ENCODE measurements at places on chromosomes 1 and 21. TPM values are rescaled to one million over a fixed set of nuclear protein-coding genes. Genes with fewer than 3 reads are reported as not detected.

DNA sequence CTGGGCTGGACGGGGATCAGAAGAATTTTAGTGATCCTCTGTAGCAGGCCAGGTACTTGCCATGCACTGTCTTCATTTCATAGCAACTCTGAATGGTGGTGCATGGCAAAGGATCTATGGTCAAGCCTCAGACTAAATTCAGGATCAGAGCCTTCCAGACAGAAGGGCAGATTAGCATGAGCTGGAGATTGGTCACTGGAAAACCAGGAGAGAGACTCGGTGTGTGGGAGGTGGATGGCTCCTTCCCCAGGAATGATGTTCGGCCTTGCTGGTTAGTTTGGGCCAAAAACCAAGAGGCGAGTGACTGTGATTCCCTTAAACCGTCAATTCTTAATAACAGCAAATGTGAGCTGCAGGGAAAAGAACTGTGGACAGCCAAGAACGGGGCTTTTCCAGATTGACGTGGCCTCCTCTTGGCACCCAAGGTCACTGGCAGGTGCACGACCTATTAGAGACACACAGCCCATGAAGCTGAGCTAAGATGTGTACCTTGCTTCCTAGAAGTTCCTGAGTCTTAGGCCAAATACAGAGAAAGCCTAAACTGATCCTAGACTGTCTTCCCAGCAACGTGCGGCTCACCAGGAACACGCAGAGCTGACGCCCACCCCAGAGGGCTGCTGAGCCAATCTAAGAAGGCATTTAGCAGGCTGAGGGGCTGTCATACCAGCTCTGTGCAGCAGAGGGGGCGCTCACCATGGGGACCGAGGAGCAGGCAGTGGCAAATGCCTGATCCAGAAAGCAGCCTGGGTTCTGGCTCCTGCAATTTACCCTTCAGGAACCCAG lies 18.5 kb downstream of the ALDH4A1 start:
- DNase-seq: peak; percentile 61

DNA sequence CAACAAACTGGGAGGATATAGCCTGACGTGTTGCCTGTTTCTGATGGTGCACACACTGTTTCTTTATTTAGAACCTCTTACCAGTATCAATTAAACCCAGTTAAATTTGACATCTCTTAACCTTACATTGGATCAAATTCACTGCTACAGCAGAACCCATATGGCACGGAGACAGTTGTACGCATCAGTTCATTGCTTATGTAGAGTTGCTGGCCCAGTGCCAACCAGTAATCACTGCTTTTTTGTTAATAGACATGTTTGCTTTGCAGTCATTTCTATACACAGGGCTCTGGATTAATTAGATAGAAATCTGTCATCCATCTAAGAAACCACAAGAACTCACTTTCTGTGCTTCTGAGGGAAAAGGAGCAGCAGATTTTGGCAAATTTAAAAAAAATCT lies 154.0 kb downstream of the RWDD3 start:
- DNase-seq: no peak

DNA sequence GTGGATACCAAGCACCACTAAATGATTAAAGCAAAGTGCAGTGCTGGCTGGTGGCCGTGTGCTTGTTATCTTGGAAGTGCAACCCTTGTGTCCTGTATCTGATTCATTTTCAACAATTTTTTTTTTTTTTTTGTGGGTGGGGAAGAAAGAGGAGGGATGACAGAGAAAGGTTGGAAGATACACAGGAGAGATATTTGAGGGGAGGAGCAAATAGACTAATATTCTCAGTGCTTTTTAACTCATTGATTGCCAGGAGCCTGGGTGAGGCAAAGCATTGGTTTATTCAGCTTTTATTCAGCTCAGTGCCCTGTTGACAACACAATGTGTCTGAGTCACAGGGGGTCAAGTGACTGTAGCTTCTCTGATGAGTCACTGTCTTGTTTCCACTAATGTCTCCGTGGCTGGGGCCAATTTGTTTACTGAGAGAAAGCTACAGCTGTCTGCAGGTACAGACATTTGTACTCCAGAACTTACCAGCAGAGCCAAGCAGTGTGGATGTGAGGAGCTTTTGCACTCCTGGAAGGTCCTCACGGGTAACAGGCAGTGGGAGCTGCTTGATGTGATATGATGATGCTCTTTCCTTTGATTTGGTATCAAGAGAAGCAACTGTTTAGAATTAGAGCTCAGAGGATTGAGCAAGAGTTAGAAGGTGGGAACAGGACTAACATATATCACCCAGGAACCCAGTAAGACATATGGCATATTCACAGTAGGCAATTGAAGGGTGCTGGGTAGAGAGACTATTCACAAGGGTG lies 23.6 kb upstream of the DNM3 start:
- peak; percentile 70 for DNase-seq

DNA sequence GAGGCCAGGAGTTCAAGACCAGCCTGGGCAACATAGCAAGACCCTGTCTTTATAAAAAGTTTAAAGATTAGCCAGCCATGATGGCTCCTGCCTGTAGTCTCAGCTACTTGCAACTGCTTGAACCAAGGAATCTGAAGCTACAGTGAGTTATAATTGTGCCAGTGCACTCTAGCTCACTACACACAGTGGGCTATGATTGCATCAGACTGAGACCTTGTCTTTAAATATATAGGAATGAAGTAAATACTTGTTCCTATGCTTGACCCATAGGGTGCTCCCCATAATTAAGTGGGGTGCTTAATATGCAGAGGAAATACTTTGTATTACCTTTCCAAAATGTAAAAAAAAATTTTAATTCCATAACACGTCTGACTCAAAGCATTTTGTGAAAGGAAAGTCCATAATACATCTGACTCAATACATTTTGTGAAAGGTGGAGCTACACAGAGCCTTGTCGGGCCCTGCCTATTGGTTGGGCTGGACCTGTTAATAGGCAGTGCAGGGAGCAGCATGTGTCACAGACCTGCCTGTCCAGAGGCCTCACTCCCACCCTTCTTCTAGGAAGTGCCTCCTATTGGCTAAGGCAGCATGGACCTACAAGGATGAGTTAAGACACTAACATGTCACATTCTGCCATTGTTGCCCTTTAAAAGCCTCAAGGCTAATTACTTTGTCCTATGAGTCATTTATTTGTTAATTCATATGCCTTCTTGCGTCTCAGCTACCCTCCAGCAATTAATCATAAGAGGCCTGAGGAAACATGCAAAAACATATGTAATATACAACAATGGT lies 33.6 kb downstream of the CD58 start:
- peak; percentile 50 for DNase-seq

DNA sequence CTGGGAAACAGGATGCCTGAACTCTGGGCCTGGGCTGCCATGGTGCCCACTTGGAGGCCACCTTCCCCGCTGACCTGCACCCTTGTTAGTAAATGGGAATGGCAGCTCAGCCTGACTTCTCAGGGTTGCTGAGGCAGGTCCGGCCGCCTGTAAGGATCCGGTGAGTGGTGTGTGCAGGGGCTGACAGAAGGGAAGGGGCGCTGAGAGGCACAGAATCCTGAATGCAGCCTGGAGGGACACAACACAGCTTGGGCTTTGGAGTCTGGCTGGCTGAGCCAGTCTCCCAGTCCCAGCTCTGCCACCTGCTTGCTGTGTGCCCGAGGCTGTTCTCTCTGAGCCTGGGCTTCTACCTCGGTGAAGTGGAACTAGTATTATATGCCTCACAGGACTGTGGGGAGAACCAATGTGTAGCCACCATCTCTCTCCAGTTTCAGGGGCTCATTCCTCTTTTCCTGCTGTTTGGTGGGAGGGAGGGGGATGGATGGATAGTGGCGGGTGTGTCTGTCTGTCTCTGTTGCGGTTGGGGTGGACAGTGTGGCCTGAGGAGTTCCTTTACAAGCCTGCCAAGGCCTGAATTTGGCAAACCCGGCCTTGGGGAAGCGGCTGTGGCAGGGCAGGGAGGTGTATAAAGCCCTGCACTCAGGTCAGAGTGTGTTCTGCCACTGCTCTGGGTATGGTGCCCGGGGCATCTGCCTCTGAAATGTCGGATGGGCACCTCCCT lies 18.0 kb downstream of the ADORA1 start:
- DNase-seq: no peak

GRCh38 chr1:178407655-178408054 lies 89.1 kb downstream of the CLEC20A start:
- DNase-seq: no peak

- DNase-seq: peak; percentile 20
Observed at GRCh38 chr1:42479621-42480020, 16.5 kb downstream of the CCDC30 start.

GRCh38 chr1:59595774-59596173 lies 219.0 kb upstream of the HOOK1 start:
- DNase-seq: peak; percentile 39

DNA sequence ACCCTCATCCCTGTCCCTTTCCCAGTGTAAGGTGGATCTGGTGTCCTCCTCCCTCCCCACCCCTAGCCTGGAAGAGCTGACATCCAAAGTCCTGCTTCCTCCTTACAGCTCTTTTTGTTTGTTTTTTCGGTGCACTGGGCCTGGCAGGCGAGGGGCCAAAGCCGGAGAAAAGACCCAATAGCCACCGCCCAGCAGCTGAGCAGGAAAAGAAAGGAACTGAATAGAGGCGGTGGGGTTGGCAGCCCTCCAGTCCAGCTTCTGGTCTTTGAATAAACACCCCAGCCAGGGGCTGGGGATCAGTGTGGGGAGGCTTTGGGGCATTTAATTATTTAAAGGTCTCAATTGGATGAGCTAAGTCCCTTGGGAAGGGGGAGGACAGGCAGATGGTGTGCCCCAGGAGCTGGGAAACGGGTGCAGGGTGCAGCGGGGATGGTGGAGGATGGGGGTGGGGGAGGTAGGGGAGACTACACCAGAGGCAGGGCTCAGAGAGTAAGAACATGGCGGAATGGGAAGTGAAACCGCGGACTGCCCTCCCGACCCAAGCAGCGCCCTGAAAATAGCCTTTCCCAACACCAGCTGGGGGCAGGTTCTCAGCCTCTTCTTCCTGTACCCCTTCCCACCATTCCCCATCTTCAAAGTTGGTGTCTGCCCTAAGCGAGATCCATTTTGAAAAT lies 20.2 kb downstream of the BTG2 start:
- no peak for DNase-seq

Gene PRMT6
- 14.2 TPM for total RNA-seq

Gene OR2L2
- total RNA-seq: not detected

Gene ERO1B
- total RNA-seq: 2.0 TPM

Gene LRRN2
- total RNA-seq: 5.9 TPM

Gene SLAMF6
- not detected for total RNA-seq

Gene MYOG
- not detected for total RNA-seq

Gene RNU1-2
- total RNA-seq: 1,553 TPM

Gene SASS6
- 3.7 TPM for total RNA-seq
